ENCODE measurements at places on chromosomes 13 and 19.
A peak's percentile ranks its signal among the peaks of the same experiment; 100 is the strongest.

DNA sequence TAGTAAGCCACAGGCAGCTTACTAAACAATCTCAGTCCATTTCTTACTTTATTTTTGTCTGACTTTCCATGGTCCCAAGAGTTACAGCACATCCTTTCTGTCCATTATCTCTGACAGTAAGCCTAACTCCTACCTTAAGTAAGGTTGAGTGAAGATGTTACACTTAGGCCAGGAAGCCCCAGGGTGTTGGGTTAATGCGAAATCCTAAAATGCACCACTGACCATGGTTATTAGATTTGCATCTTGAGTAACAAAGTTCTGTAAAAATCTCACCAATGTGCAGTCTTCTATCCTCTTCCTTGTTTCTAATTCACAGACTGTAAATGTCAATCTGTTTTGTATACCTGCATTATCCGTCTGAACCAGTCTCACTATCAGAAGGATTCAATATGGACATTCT is 462.5 kb downstream of the FGF14 start:
- H3K27ac ChIP-seq = no peak overlapping the region
- no peak for DNase-seq
- no peaks in the 10 kb centered on the region for H3K36me3 ChIP-seq
- H3K27me3 ChIP-seq = peaks cover 23% of the 10 kb centered on the region

DNA sequence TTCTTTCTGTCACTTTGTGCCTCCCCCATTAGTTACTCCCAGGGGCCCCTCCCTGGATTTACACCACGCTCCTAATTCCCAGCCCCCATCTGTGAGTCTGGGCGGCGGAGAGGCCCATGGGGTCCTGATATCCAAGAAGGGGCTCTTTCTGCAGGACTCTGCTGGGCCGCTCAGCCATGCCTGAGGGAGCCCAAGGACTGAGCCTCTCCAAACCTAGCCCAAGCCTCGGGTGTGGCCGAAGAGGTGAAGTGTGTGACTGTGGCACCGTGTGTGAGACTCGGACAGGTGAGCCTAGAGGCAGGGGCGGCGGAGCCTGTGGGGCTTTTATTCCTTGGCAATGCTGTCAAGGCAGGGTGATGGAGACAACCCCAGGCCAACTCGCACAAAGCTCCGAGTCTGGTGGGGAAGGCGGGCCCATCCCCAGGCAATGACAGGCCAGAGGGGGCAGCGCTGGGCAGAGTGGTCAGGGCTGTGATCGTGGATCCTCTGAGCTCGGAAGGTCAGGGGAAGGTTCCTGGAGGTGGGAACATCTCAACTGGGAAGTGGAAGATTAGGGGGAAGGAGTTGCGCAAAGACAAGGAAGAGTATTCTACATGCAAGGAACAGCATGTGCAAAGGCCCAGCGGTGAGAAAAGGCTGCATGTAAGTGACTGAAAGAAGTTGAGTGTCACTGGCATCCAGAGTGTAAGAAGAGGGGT is 1.6 kb downstream of the PLEKHG2 start:
- H3K27ac ChIP-seq = peak overlapping the region; percentile 100
- H3K4me1 ChIP-seq = peaks cover 44% of the 10 kb centered on the region
- no peaks in the 10 kb centered on the region for H3K27me3 ChIP-seq

GRCh38 chr19:1568320-1569019 is at the start of gene MEX3D:
Gene MEX3D, minus strand, starts transcription at chr19:1568325. Its CDS starts 267 bp downstream, at chr19:1568058.
- H3K4me1 ChIP-seq = peaks cover 12% of the 10 kb centered on the region
- no peak within 1 kb of the TSS for H3K27ac ChIP-seq
- peak within 1 kb of the TSS; percentile 66 for H3K4me3 ChIP-seq

- DNase-seq = no peak
- no peak overlapping the region for H3K4me3 ChIP-seq
- no peaks in the 10 kb centered on the region for H3K27me3 ChIP-seq
- H3K4me1 ChIP-seq = peaks cover 44% of the 10 kb centered on the region
- peaks cover 9% of the 10 kb centered on the region for H3K36me3 ChIP-seq
These were observed 5.0 kb downstream of the BICRA start for GRCh38 chr19:47614021-47614295.

DNA sequence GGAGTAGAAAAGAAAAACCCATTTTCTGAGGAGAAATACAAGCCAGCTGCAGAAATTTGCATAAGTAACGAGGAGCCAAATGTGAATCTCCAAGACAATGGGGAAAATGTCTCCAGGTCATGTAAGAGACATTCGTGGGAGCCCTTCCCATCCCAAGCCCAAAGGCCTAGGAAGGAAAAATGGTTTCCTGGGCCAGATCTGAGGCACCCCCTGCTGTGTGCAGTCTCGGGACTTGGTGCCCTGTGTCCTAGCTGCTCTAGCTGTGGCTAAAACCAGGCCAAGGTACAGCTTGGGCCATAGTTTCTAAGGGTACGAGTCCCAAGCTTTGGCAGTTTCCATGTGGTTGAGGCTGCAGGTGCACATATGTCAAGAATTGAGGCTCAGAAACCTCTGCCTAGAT is 444.9 kb downstream of the PCDH20 start:
- H3K27ac ChIP-seq = no peak overlapping the region
- H3K4me1 ChIP-seq = no peaks in the 10 kb centered on the region

- H3K27me3 ChIP-seq = no peaks in the 10 kb centered on the region
- no peaks in the 10 kb centered on the region for H3K4me1 ChIP-seq
- H3K36me3 ChIP-seq = peaks cover 4% of the 10 kb centered on the region
- no peak overlapping the region for H3K27ac ChIP-seq
These were observed 80.4 kb downstream of the DHRS12 start for GRCh38 chr13:51723529-51723928.

DNA sequence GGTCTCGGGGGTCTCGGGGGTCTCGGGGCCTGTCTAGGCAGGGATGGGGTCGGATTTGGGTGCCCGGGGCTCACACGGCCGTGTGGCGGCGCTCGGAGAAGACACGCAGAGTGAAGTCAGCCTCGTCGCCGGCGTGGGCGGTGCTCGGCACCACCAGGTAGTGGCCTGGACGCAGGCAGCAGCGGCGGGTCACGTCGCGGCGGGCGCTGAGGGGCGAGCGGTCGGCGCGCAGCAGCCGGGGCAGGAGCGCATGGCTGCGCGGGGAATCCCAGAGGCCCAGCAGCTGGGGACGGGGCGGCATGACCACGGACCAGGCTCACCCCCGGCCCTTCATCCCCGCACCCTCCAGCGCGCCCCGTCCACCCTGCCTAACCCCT is 8.2 kb downstream of the CAPN12 start:
- H3K27me3 ChIP-seq = no peaks in the 10 kb centered on the region
- peaks cover 64% of the 10 kb centered on the region for H3K4me1 ChIP-seq
- peak overlapping the region; percentile 93 for H3K27ac ChIP-seq
- H3K36me3 ChIP-seq = peaks cover 27% of the 10 kb centered on the region
- H3K4me3 ChIP-seq = peak overlapping the region; percentile 65

- H3K27me3 ChIP-seq = no peaks in the 10 kb centered on the region
- H3K27ac ChIP-seq = no peak overlapping the region
- no peak overlapping the region for H3K4me3 ChIP-seq
- DNase-seq = no peak
These were observed 33.7 kb downstream of the SUGT1 start for GRCh38 chr13:52686376-52686775.
